Right ventricle myocardium inferior (tissue), 1 donor: ENCODE measurements at places on chromosomes 11 and 22. TPM values are rescaled to one million over a fixed set of nuclear protein-coding genes. Genes with fewer than 3 reads are reported as not detected.
A peak's percentile ranks its signal among the peaks of the same experiment; 100 is the strongest.

DNA sequence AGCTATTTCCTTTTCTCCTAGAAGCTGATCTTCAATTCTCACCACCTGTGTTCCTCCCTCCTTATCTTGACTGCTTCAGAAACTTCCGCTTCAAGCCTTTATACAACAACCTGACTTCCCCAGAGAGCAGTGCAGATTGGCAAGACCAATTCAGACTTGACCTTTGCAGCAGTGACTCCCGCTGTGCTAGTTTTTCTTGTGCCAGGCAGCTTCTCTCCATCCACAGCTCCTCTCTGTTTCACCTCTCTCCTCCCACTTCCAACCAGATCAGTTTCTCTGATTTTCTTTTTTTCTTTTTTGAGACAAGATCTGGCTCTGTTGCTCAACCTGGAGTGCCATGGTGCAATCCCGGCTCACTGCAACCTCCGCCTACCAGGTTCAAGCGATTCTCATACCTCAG, 74.3 kb downstream of the GRAMD1B start:
- peak; percentile 61 for DNase-seq

GRCh38 chr11:3929232-3929631, 73.8 kb downstream of the STIM1 start:
- no peak for DNase-seq

- DNase-seq = no peak
Measured at GRCh38 chr11:2413742-2414579, 13.4 kb downstream of the TSSC4 start.

DNA sequence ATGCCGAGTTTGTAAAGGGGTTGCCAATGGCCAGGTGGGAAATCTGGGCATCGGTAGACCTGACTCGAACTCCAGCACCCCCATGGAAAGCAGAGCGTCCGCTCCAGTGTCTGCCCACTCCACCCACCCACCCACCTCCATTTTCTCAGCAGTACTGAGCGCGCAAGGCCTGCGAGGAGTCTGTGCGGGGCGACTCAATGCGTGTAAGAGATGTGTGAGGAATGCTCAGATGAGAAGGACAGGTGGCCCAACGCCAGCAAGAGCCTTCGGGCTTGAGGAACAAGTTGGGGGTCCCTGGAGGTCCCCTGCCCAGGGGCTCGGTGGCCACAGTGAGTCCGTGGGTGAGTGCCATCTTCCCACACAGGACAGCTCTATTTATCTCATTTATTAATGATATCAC, 50.6 kb downstream of the CERK start:
- peak; percentile 49 for DNase-seq

DNA sequence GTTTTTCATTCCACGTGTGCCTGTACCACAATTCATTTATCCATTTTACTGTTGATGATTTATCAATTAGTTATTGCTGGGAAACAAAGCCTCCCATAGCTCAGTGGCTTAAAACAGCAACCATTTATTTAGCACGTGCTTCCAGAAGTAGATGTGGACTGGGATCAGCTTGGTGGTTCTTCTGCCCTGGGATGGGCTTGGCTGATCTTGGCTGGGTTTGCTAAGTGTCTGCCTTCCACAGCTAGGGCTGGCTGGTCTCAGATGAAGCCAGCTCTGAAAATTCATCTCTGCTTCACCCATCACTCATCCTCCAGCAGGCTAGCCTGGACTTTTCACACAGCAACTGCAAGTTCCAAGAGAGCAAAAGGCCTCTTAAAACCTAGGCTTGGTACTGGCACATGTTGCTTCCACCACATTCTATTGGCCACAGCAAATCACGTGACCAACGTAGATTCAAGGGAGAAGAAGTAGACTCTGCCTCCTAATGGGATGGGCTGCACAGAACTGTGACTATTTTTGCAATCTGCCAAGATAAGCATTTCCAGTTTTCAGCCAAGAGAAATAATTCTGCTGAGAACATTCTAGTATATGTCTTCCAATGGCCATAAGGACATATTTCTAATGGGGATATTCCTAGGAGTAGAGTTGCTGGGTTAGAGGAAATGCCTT, 124.9 kb downstream of the MN1 start:
- DNase-seq = no peak

DNA sequence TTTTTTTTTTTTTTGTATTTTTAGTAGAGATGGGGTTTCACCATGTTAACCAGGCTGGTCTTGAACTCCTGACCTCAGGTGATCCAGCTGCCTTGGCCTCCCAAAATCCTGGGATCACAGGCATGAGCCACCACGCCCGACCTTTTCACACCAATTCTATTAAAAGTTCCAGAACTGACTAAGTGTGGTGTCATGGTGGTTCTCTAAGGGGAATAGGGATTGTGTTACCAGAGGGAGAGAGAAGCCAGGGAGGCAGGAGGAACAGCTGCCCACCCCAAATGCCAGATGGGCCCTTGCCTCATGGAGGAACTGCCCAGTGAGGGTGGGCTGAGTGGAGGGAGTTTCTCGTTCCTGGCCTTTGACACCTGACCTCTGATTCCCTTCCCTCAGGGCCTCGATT, 5.9 kb downstream of the RPS6KA4 start:
- DNase-seq = no peak

DNA sequence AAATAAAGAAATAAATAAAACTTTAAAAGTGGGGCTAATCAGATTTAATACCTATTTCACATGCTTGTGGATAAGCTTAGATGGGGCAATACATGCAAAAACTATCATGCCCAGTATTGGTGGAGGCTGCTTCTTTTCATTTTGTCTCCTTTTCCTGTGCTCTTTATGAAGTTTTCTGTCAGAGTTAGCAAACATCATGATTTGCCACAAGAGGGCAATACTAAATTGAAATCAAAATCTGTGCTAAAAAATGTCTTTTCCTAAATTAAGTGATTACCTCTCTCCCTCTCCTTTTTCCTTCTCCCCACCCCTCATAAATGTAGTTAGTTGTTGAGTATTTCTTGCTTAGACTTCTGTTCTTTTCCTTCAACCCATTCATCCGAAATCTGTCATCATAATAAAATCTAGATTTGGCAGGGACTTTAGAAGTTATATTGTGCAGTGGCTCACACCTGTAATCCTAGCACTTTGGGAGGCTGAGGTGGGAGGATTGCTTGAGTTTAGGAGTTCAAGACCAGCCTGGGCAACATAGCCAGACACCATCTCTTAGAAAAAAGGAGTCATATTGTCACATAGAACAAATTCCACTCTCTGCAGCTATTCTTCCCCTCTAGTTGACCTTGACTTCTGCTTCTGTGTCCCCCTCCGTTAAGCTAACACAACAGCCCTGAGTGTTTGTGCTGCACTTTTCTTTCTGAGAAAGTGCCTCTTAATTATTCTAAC, 4.7 kb upstream of the ARHGAP42 start:
- no peak for DNase-seq

DNA sequence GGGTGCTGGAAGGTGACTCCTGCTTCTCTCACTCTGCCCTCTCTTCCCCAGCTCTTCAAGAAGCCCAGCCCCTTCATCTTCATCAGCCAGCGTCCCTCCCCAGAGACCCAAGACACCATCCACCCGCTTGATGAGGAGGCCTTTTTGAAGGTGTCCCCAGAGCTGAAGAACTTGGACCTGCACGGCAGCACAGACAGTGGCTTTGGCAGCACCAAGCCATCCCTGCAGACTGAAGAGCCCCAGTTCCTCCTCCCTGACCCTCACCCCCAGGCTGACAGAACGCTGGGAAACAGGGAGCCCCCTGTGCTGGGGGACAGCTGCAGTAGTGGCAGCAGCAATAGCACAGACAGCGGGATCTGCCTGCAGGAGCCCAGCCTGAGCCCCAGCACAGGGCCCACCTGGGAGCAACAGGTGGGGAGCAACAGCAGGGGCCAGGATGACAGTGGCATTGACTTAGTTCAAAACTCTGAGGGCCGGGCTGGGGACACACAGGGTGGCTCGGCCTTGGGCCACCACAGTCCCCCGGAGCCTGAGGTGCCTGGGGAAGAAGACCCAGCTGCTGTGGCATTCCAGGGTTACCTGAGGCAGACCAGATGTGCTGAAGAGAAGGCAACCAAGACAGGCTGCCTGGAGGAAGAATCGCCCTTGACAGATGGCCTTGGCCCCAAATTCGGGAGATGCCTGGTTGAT, 12.6 kb downstream of the IL10RA start:
- no peak for DNase-seq

Gene SLCO2B1
- total RNA-seq = 33.4 TPM

DNA sequence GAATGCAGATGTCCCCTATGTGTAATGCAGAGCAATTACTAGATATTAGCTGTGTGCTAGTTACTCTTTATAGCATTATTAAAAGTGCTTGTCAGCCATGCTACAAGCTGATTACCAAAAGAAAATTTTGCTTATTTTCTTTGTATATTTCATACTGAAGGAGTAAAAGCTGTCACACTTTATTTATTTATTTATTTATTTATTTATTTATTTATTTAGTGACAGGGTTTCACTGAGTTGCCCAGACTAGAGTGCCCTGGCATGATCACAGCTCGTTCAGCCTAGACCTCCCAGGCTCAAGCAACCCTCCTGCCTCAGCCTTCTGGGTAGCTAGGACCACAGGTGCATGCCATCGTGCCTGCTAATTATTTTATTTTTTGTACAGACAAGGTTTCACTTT, 4.3 kb upstream of the MTNR1B start:
- DNase-seq = no peak

- no peak for DNase-seq
Measured at GRCh38 chr11:134454146-134454690, 42.2 kb upstream of the B3GAT1 start.

Gene EPS8L2
- total RNA-seq = 7.7 TPM

DNA sequence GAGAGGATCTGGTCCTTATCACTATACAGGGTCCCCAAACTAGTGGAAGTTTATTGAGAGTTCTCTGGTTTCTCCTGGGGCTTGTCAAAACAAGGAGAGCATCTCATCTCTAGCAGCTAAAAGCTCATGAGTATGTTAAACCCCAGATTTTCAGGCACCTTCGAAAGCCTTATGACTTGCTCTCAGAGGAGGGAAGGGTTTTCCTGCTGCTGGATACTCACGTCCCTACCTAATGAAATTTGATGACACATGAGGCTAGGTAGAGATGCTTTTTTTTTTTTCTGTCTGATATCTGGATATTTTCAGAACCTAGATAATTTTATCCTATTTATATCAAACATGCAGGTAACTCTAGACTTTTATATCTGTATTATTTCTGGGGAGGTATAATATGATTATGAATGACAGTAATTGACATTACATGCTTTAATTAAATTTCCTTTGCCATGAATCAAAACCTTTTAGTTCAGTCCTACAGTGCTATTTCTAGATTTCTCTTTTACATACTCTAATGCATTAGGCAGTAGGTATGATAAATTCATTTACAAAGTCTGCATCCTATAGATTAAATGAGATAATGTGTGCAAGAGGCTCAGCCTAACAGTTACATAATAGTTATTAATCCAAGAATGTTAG, 73.9 kb downstream of the PARVA start:
- DNase-seq = no peak

Gene C11orf68
- total RNA-seq = 38.5 TPM

Gene GGTLC3
- total RNA-seq = not detected

- DNase-seq = no peak
Measured at GRCh38 chr11:35725885-35726284, 63.3 kb downstream of the TRIM44 start.

Gene OR8G1
- not detected for total RNA-seq

- no peak for DNase-seq
Measured at GRCh38 chr22:34015642-34016041, 95.4 kb upstream of the LARGE1 start.

Gene CD248
- 26.7 TPM for total RNA-seq

DNA sequence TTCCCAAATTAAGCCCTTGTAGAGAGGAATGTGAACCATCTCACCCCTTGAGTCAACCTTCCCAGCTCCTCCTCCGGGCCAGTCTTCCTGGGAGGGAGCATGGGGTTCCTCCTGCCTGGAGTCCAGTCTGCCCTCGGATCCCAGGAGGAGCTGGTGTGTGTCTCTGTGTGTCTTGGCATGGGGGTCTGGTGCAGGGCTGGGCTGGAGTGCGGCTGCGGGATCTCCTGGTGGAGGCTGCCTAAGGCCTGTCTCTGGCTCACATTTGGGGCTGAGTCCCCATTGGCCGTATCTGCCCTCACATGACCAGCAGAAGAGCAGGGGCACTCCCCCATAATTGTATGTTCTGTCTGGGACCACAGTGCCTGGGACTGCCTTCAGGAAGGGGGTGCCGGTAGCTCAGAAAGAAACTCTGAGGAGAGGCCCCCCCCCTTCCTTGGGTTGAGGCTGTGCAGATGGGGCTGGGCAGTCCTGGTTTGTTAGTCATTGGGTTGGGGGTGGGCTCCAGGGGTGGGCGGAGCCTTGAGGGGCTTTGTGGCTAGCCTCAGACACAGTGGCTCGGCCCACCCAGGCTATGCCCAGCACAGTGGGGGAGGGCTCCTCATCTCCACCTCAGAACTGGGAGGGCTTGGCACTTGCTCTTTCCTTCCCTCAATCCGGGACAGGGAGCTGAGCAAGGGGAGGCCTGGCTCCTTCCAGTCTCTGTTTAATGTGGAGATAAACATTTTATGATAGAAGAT, 2.9 kb downstream of the C1QTNF5 start:
- peak; percentile 23 for DNase-seq

DNA sequence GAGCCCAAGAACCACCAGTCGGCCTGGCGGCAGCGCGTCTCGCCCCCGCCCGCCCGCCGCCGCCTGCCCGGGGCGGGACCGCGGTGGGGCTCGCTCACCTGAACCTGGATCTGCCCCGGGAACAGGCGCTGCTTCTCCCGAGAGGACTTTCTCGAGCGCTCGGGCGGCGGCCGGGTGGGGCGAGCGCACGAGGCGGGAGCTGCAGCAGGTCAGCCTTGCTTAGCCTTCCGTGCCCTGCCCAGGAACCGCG, 133 bp downstream of the MYH9 start:
- DNase-seq = no peak

DNA sequence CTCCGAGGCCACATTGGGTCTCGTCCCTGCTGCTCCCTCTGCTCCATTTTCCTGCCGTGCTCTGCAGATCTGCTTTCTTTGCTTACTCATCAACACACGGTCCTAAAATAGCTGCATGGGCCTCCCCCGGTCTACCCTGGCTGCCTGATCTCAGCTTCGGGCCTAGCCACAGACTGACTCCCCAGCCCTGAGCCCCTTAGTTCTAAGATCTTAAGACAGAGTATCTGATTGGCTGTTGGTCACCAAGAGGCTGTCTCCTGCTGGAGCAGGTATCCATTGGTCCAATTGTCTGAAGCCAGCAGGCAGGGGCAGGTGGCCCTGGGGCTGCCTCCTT, 53.7 kb upstream of the NECTIN1 start:
- DNase-seq = peak; percentile 45

DNA sequence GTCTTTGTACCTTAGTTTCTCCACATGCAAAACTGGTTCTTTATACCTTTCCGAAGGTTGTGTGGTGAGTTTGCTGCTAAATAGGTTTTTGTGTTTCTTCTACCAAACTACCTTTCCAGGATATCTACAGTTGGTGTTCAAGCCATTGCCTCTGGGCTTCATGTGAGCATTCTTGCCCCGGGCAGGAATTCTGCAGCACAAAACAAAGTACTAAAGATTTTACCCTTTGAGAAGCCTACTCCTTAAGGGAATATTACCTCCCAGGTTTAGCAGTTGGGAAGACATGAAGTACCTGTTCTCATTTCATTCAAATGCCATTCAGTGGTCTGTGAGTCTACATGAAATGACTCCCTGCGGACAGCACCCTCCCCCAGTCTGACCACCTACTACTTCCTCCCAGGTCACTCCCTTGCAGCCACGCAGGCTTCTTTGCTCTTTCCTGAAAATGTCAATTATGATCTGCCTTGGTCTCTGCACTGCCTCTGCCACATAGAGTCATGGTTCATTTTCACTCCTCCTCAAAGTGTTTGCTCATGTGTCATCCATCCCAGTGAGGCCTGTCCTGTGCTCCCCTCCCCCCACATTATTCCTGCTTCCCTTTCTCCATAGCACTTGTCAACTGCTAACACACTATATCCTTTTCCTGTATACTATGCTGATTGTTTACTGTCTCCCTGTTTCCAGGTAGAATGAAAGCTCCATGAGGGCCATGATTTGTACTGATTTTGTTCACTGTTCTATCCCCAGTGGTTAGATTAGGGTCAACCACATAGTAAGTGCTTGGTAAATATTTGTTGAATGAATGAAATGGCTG, 36.9 kb downstream of the PACS1 start:
- no peak for DNase-seq
